ENCODE measurements at places on chromosomes 1 and 21. TPM values are rescaled to one million over a fixed set of nuclear protein-coding genes. Genes with fewer than 3 reads are reported as not detected.

Gene TRABD2B
- 1.1 TPM for total RNA-seq

Gene CFHR1
- total RNA-seq = 0.53 TPM

Gene ADORA3
- 0.58 TPM for total RNA-seq

Gene RBM15
- 18.8 TPM for total RNA-seq

Gene HTR6
- not detected for total RNA-seq

DNA sequence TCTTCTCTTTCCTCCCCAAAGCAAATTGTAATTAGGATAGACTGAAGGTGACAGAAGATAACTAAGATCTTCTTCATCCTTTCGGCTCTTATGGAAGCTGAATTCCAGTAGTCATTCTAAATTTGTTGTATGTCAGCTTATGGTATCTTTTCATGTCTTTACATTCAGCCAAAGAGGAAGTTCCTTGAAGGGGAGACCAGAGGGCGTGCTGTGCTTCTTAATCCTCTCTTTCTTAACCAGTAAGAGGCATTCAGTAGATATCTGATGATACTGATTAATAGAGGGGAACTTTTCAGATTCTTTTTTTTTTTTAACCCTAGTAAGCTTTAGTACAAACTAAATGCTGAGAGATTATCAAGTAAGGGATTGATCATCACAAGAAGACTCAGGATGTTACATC lies 102.3 kb downstream of the OSBPL9 start:
- DNase-seq = no peak
- no peak overlapping the region for H3K27ac ChIP-seq
- no peaks in the 10 kb centered on the region for H3K36me3 ChIP-seq
- H3K4me1 ChIP-seq = no peaks in the 10 kb centered on the region

DNA sequence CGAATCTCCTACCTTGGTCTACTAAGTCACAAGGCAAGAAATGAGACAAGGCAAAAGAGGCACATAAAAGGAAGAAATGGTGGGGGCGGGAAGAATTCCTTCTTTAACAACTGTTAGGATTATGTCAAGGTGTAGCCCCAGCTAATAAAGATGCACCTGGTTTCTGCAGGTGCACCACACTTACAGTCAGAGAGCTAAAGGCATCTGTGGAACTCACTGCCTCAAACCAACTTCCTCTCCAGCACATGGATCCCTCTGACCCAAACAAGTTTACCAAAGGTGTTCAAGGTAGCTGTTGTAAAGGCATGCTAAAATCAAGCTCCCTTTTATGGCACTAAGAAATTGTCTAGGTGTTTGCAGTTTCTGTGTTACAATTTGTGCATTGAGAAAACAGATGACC lies 38.1 kb downstream of the TGFBR3 start:
- no peak overlapping the region for H3K4me3 ChIP-seq
- no peaks in the 10 kb centered on the region for H3K36me3 ChIP-seq
- no peak overlapping the region for H3K27ac ChIP-seq
- peaks cover 27% of the 10 kb centered on the region for H3K4me1 ChIP-seq

GRCh38 chr1:12127206-12127810 lies 39.5 kb upstream of the TNFRSF1B start:
- peaks cover 8% of the 10 kb centered on the region for H3K4me1 ChIP-seq
- H3K36me3 ChIP-seq = no peaks in the 10 kb centered on the region
- no peak for DNase-seq
- H3K4me3 ChIP-seq = no peak overlapping the region
- peaks cover 2% of the 10 kb centered on the region for H3K27me3 ChIP-seq

DNA sequence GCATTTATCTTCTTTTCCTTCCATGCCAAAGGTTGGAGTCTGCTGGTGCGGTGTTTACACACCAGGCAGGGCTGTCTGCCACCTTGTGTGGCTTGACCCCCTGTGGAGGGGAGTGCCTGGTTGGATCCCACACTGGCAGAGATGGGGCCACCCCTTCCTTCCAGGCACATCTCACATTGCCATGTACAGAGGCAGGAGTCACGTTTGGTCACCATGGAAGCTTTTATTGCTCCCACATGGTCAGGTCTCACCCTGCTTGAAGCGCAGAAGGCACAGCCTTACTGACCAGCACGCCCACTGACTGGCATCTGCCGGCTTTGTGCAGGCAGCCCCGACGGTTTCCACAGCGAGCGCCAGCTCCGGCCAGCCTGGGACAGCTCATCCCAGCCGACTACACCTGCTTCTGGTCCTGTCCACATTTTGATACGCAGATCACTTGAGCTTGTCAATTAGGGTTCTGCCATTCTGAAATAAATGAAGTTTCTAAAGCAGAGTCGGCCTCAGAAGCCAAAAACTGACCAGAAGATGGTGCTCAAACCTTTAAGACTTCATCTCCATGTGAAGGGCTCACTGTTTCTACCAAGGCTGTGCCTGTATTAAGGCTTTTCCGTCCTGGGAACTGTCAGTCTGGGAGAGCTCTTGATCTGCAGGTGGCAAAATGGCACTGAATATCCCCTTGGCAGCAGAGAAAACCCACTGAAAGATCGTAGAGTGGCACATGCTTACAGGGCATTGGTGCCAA lies 35.6 kb upstream of the EPHA8 start:
- H3K27me3 ChIP-seq = no peaks in the 10 kb centered on the region
- peaks cover 50% of the 10 kb centered on the region for H3K36me3 ChIP-seq
- DNase-seq = peak; percentile 59
- no peak overlapping the region for H3K27ac ChIP-seq
- H3K4me3 ChIP-seq = no peak overlapping the region

DNA sequence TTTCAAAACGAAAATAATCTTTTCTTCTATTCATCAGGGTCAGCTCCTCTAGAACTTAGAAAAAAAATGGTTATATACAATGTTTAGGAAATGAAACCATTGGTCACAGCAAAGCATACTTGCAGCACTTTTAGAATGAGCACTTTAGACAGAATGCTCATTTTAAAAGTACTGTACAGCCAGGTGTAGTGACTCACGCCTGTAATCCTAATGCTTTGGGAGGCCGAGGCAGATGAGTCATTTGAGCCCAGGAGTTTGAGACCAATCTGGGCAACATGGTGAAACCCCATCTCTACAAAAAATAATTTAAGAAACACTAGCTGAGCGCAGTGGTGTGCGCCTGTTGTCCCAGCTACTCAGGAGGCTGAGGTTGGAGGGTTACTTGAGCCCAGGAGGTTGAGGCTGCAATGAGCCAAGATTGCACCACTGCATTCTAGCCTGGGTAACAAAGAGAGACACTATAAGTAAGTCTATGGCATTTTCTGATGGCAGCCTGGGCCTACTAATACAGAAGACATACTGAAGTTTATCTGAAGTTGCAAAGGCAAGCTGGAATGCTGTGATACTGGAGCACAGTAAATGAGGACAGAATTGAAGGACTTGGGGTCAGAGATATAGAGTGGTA lies 48.9 kb upstream of the ZNF326 start:
- no peaks in the 10 kb centered on the region for H3K27me3 ChIP-seq
- H3K4me3 ChIP-seq = no peak overlapping the region
- H3K36me3 ChIP-seq = no peaks in the 10 kb centered on the region
- DNase-seq = no peak

DNA sequence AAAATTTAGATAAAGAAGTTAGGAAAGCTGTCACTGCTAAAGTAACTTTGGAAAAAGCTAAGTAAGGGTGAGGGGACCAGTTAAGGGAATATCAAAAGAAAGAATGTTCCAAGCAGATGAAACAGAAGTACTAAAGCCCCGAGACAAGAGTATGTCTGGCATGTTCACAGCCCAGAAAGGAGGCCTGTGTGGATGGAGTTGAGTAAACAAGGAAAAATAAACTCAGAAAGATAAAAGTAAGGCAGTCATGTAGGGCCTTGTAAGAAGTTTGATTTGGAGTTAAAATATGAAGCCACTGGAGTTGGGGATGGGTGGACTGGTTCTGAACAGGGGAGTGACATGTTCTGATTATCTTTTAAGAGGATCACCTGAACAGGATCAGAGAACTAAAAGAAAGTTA lies 177.9 kb downstream of the CDC42BPA start:
- no peaks in the 10 kb centered on the region for H3K4me1 ChIP-seq
- peaks cover 17% of the 10 kb centered on the region for H3K36me3 ChIP-seq
- no peak for DNase-seq
- H3K27ac ChIP-seq = no peak overlapping the region

DNA sequence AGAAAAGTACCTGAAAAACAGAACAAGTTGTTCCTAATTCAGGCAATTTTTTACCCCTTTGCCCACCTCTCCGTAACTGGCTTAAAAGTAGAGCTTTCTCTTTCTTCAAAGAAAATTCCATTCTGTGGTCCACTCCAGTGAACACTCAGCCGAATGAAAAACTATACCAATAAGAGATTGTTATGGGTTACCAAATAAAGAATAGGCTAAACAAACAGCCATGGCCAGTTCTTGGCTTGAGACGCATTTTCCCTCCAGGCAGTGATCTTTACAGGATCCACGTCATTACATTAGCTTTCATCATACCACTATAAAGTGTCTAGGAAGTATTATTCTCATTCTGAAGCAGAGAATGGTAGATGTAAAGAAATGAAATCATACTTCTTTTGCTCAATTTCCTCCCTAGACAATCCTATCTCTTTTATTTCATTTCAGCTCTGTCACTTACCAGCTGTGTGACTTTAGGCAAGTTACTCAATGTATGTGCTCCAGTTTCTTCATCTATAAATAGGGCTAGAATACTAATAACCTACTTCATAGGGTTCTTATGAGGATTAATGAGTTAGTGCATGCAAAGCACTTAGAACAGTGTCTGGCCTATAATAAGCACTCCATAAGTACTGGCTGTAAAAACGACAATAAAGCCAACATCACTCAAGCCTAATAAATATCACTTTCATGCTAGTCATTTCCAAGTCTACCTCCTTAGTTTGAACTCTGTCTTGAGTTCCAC lies 26.5 kb upstream of the TRIM45 start:
- H3K4me3 ChIP-seq = no peak overlapping the region
- H3K36me3 ChIP-seq = no peaks in the 10 kb centered on the region

DNA sequence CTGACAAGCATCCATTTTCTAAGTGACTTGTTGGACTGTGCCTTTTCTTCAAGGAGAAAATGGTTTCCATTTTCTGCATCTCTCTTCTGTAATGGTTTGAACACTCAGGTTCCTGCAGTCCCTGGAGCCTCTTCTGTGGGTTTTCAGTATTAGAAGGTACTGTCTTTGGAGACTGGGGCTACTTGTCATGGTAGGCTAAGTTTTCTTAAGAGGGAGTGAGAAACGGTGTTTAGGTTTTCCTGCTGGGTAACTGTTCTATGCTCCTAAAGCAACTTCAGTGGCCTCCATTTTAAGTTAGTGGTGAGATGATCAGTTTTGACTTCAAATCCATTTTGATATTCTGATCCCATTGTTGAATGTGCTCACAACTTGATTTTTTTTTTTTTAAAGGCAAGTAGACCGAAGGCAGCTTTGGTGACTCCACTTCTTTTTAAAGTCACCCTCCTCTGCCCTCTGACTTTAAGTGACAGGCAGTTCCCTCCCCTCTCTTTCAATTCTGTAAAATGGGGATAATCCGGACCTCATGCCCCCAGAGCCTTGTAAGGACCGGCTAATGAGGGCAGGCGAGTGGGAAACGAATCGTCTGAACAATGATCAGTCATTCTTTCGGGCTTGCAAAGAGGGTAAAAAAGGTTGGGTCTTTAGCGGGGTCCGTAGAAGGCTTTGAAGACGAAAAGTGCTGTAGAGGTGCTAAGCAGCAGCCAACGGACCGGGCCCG lies 1.0 kb upstream of the ARID1A start:
- H3K4me1 ChIP-seq = peaks cover 29% of the 10 kb centered on the region
- H3K4me3 ChIP-seq = peak overlapping the region; percentile 59
- peak overlapping the region; percentile 98 for H3K27ac ChIP-seq
- no peaks in the 10 kb centered on the region for H3K27me3 ChIP-seq
- DNase-seq = no peak
- H3K36me3 ChIP-seq = no peaks in the 10 kb centered on the region

GRCh38 chr1:207069858-207070506 lies 16.9 kb downstream of the PFKFB2 start:
- H3K27ac ChIP-seq = no peak overlapping the region
- H3K36me3 ChIP-seq = peaks cover 14% of the 10 kb centered on the region

DNA sequence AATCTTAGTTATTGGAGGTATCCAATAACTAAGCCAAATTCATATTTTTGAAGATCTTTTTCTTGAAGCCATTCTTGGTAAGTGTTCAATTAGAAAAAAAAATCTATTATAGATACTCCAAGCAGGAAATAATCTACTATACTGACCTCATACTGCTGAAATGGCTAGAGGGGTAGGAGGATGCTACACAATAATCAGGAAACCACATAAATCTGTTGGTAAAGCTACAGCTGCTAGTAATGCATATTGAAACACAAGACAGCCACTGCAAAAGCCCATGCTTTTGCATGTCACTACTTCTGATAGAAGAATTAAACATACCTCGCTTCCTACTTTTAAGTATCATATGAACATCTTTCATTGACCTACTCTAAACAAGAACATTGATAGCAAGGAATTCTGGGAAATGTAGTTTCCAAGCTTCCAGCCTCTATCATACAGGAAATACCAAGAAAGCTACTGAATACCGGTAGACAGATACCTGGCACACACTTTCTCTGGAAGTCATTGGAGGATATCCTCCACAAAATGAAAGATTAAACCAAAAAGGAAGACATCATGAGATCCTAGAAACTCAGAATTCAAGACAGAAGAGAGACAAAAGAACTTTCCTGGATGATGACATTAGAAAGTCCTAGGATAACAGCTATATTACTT lies 103.0 kb upstream of the VAV3 start:
- H3K27me3 ChIP-seq = no peaks in the 10 kb centered on the region
- no peak overlapping the region for H3K27ac ChIP-seq
- no peaks in the 10 kb centered on the region for H3K4me1 ChIP-seq

DNA sequence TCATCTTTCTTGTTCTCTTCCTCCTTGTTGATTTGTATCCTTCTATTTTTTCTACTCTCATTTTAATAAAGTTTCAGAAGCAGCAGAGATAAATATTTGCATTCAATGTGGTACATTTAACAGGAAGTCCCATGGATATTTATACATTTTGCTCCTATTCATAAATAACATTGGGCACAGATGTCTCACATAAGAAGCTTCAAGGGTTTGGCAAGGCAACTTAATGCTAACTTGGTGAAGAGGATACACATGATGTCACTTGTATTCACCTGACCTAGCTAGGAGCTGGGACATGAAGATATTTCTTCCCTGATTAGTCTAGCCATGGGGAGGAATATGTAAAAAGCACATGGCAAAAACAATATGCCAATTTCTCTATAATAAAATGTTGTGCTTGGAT lies 65.1 kb upstream of the DUSP10 start:
- H3K27ac ChIP-seq = no peak overlapping the region
- H3K36me3 ChIP-seq = no peaks in the 10 kb centered on the region
- no peaks in the 10 kb centered on the region for H3K4me1 ChIP-seq
- no peaks in the 10 kb centered on the region for H3K27me3 ChIP-seq
- H3K4me3 ChIP-seq = no peak overlapping the region
- DNase-seq = no peak

Data from muscle of leg (tissue), 16 donors.